Fibroblast of skin of right quadriceps (primary cell): ENCODE measurements at places on chromosomes 11 and 22.

DNA sequence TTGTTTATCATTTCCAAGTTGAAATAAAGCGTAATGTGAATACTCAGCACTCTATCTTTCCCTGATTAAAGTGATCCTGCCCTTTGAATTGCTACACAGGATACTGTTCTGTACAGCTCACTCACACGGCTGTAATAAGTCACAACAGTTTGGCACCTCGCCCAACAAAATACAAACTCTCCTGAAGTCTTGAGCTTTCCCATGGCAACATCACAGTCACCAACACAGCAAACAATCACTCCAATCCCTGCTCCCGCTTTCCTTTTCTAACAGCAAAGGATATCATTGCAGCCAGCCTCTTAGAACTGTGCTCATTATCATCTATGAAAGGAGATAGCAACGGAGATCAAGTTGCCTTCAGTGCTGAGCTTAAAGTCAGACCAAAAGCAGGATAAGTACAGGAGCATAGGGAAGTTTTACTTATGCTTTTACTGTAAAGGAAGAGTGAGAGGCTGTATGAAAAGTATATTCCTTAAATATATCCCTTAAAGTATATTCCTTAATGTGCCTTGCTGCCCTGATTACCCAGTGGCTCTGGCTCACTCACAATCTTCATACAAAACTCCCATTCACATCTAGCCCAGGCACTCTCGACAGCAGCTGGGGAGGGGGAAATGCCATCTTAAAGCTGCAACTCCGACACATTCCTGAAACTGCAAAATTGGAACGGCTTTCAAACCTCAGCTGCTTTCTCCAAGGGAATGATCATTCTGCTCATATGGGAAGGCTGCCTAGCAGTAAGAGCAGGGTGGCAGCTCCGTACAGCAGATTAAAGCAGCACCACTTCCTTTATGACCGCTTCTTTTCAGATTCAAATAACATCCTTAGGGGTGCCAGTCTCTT lies 35.8 kb downstream of the MAML2 start:
- peak; percentile 99 for DNase-seq

DNA sequence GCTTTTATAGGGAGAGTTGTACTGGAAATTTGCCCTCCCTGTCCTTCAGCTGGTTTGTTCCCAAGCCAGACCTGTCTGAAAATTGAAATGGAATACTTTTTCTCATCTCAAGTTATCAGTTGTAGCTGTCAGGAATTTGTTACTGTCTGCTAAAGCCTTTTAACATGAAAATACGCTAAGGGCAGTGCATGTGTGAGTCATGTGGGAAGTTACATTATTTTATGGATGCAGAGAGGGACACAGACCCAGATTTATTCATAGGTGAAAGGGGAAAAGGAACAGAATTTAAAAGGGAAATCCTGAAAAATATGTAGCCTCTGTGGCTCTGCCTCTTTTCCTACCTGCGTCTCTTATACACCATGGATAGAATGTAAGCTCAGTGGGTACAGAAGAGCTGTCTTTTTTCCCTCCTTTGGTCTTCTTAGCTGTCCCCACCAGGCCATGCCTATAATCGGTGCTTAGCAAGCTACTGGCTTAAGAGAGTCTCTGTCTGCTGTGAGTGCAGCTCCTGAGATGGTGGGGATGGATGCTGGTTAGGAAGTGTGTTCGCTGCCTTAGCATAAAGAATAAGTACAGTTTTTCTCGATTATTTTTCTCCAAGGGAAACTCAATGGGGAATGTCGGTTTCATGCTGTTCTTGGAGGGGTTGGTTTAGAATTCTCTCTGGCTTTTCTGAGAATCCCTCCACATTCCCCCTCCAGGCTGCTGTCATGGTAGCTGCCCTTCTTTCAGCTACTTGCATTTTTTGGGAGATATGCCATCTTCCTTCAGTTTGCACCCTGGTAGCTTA lies 166.8 kb downstream of the TEAD1 start:
- peak; percentile 46 for DNase-seq

DNA sequence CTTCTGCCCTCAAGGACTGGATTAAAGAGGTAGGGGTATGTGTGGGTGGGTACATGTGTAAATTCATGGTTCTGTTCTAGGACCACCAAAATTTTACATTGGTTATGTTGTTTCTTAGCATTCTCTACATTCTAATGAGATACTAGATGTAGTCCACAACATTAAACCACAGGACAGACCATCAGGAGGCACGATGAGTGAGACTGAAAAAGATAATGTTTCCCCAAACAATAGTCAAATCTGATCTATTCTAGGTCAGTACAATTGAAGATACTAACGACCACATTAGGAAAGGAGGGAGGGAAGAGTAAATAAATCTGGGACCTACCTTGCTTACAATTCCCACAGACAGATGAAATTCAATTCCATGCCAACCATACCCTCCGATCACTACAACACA lies 42.2 kb downstream of the MRTFA start:
- no peak for DNase-seq

- DNase-seq, result no peak
Measured at GRCh38 chr22:44925465-44926123, 84.2 kb downstream of the PHF21B start.

DNA sequence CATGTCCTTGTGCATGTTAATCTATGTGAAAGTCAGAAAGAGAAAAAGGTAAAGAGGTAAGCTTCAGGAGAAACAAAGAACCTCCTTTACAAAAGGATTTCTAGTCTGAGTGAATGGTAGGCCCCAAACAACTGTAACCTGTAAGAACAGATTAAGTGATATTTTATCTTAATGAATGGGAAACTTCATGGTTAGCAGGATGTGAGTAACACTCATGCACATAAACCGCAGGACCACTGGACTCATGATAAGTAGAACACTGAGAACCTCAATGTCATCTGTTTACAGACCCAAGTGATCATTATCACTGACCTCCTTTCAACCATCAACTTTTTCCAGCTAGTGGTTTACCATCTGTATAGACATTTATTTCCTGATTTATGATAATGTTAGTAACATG lies 19.9 kb downstream of the OR8G5 start:
- DNase-seq, result peak; percentile 40

GRCh38 chr11:62863687-62864335 lies 16.9 kb upstream of the SLC3A2 start:
- DNase-seq, result no peak

GRCh38 chr22:26134654-26135330 lies 34.5 kb upstream of the SEZ6L start:
- DNase-seq, result no peak

GRCh38 chr11:12842933-12843636 lies 166.0 kb upstream of the RASSF10 start:
- peak; percentile 61 for DNase-seq

DNA sequence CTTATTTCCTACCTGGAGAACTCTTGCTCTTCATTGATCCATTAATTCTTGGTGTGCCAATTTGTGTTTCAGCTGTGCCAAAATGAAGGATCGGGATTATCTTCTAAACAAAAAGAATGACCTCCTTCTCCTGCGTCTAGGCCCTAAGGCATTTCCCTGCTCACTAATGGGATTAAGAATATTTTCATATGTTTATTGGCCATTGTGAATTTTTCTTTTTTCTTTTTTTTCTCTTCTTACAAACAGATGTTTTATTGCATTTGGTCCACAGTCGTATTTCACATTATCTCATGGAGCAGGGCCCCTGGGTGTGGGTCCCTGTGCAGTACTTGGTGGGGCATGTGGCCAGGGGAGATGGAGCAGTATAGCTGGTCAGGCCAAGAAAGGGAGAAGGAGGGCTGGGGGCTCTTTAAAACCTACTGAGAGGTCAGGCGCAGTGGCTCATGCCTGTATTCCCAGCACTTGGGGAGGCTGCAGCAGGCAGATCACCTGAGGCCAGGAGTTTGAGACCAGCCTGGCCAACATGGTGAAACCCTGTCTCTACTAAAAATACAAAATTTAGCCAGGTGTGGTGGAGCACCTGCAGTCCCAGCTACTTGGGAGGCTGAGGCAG lies 35.3 kb upstream of the HORMAD2 start:
- DNase-seq, result no peak

GRCh38 chr11:94315664-94316063 lies 11.3 kb downstream of the IZUMO1R start:
- DNase-seq, result no peak

GRCh38 chr11:36631774-36632173 lies 33.7 kb upstream of the RAG2 start:
- DNase-seq, result no peak

DNA sequence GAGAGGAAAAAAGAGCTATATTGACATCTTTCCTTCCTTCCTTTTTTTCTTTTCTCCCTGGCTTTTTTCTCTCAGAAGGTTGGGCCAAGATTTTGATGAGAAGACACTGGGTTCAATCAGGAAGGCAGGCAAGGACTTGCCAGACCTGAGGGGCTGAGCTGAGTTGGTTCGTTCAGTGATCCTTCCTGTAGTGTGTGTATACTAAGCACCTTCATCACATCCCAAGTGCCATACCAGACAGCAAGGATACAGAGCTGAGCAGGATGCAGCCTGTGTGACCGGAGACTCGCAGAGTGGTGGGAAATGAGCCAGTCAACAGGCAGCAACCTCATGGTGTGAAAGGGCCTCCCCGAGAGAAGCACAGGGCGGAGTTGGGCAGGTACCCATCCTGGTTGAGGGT lies 95.5 kb downstream of the SPON1 start:
- DNase-seq, result no peak

- DNase-seq, result no peak
Measured at GRCh38 chr11:119056421-119056999, 495 bp downstream of the HYOU1 start.

DNA sequence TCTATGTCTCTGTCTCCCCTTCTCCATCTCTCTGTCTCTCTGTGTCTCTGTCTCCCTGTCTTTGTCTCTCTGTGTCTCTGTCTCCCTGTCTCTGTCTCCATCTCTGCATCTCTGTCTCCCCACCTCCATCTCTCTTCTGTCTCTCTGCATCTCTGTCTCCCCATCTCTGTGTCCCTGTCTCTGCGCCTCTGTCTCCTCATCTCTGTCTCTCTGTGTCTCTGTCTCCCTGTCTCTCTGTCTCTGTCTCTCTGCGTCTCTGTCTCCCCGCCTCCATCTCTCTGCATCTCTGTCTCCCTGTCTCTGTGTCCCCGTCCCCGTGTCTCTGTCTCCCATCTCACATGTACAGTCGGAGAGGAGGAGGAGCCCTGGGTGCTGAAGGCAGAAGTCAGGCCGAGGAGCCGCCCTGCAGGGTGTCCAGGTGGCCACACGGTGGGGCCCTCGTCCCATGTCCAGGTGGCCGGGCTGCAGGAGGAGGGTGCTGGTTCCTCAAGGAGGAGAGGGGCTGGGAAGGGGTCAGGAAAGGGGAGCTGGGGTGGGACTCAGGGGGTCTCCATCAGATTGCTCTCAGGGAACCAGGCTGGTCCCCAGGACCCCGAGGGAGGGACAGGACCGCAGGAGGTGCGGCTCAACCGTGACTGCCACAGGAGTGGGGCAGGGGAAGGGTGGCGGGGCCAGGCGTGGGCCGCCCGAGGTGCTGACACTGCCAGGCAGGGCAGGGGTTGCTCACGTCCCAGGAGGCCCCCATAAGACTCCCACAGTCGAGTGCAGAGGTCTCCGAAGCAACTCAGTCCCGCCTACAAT lies 25.6 kb upstream of the TH start:
- DNase-seq, result peak; percentile 40

- DNase-seq, result peak; percentile 68
Measured at GRCh38 chr11:73321604-73322381, 13.7 kb downstream of the ARHGEF17 start.
